ENCODE measurements at places on chromosomes 2 and 18.

- no peak for DNase-seq
Measured at GRCh38 chr2:168234407-168235085, 12.8 kb downstream of the STK39 start.

DNA sequence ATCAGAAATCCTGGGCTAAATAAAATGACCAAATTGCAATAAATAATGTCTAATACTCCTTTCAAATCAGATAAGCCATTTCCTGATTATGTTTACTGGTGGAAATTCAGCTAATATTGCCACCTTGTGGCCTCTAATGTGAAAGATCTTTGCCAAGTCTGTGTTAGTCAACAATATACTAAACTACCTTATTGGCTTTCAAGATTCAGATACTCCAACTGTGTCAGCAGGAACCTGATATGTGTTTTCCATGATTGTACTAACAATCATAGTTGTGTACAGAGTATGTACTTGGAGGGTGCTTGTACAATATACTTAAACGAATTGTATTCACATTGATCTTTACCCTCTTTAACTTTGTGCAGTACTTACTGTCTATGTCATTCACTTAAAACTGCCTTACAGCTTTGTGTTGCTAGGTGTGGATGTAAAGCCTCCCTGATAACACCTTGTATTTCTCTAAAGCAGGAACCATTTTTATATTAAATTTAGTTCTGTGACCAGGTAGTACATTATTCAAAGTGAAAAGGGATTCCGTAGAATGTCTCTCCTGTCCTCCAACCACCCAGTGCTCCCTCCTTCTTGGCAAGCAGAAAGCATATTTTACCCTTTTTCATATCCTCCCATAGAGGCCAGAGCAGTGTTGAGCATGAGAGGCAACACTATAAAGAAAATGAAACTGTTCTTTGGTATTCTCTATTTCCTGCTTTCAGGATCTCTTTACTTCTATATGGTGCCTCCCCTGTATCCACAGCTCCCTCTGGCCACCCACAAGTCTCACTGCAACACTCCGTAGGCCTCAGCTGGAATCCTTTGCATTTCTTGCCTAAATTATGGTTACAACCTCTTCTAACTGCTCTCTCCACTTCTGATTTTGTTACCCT, 75.2 kb upstream of the C2orf15 start:
- peak; percentile 40 for DNase-seq

DNA sequence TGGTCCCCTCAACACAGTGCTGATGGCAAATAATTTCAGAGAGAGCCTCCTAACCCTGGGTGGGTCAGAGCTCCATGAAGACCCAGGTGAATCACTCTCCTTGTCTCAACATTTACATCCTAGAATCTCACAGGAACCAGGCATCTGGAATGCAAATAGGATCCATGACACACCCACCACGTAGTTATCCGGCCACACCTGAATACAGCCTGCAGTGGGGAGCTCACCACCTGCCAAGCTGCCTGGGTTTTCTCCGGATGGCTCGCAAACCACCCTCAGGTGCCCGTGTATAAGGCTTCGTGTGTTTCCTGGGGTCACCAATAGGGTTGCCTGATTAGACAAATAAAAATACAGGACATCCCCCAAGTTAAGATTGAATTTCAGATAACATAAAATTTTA, 9.9 kb downstream of the CHST10 start:
- no peak for DNase-seq

- DNase-seq = peak; percentile 60
Measured at GRCh38 chr2:85134896-85135659, 1.9 kb downstream of the TCF7L1 start.

GRCh38 chr2:46053564-46053963, 243.6 kb upstream of the EPAS1 start:
- DNase-seq = no peak

DNA sequence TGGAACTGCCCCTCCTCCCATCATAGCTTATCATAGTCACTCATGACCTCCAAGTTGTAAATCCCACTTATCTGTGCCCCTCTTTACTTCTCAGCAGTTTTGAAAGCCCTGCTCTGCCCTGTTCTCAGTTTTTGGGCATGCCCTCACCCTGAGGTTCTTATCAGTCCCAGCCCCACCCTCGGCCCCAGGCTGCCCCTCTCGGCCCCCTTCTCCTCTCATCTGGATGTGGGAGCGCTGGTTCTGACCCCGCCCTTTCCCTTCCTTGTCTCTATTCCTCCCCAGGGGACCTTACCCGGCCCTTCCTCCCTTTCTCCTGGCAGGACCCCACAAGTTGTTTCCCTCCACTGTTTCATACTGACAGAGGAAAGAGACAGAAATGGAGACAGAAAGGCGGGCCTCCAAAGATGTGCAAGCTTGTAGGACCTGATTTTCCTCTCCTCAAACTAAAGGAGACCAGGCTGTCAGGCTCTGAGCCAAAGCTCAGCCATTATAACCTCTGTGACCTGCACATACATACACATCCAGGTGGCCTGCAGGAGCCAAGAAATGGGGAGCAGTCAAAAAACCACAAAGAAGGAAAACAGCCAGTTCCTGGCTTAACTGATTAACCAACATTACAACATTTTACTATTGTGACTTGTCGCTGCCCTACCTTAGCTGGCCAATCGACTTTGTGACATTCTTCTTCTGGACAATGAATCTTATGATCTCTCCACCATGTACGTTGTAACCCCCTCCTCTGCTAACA, 171.0 kb upstream of the HS6ST1 start:
- no peak for DNase-seq

- DNase-seq = no peak
Measured at GRCh38 chr2:176145085-176145969, 6.0 kb upstream of the HOXD4 start.

GRCh38 chr2:197216361-197216979, 94.1 kb downstream of the ANKRD44 start:
- peak; percentile 76 for DNase-seq

Data from muscle of leg (tissue), 16 donors.